NCI-H524 (cell line): ENCODE measurements at places on chromosomes 12 and 14.

- DNase-seq: no peak
Observed at GRCh38 chr12:53231671-53231920, 413 bp downstream of the RARG start.

GRCh38 chr12:101967506-101967905 is 90.1 kb downstream of the DRAM1 start:
- DNase-seq: no peak

DNA sequence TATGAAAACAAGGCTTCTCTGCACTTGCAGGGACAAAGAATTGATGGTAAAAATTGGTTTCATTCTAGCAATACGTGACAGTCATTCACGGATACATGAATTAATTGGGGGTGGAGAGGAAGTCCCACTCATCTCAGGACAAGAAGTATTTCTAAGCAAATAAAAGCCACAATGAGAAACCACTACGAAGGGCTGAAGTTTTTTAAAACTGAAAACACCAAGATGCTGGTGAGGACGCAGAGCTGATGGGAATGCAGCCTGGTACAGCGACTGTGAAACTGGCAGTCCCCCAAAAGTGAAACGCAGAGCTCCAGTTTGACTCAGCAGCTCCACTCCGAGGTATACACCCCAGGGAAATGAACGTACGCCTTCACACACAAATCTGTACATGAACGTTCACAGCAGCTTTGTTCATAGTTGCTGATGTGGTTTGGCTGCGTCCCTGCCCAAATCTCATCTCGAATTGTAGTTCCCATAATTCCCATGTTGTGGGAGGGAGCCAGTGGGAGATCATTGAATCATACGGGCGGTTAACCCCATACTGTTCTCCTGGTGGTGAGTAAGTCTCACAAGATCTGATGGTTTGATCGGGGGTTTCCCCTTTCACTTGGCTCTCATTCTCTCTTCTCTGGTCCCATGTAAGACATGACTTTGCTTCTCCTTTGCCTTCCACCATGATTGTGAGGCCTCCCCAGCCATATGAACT is 89.0 kb downstream of the SCARB1 start:
- no peak for DNase-seq

DNA sequence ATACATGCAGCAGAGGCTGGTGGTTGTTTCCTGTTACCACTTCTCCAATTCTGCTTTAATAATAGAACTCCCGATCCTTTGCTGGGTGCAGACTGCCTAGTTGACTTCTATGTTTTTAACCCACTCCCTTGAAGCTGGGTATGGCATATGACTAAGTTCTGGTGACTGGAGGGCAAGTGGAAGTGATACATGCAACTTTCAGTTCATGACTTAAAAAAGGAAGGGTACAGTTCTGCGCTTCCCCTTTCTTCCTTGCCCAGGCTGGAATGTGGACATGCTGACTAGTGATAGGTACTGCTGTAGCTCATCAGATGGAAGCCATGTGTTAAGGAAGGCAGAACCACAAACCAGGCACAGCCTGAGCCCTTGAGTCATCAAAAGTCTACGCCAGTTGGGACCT is 2.4 kb upstream of the A2M start:
- no peak for DNase-seq

DNA sequence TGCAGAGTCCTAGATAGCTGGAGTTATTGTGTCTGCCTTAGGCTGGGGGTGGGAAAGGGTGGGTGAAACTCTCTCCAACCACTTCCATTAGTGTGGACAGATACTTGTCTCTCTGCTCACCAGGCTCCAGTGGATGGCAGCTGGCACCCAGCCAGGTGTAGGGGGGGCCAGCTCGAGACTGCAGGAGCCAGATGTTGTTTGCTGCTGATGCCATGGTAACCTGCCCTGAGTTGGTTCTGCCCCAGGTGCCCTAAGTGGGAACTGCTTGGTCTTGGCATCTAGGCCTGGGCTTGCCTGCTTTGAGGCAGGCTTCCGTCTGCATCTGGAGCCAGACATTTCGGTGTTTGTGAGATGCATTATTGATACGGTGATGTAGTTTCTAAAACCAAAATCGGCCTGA is 82.2 kb downstream of the ADCK1 start:
- peak; percentile 88 for DNase-seq

- DNase-seq: no peak
Observed at GRCh38 chr14:95876761-95877538, at the start of gene TUNAR. Gene TUNAR (plus strand): TSS chr14:95876832.

- DNase-seq: peak; percentile 89
Observed at GRCh38 chr14:102196039-102196901, 56.6 kb downstream of the WDR20 start.

DNA sequence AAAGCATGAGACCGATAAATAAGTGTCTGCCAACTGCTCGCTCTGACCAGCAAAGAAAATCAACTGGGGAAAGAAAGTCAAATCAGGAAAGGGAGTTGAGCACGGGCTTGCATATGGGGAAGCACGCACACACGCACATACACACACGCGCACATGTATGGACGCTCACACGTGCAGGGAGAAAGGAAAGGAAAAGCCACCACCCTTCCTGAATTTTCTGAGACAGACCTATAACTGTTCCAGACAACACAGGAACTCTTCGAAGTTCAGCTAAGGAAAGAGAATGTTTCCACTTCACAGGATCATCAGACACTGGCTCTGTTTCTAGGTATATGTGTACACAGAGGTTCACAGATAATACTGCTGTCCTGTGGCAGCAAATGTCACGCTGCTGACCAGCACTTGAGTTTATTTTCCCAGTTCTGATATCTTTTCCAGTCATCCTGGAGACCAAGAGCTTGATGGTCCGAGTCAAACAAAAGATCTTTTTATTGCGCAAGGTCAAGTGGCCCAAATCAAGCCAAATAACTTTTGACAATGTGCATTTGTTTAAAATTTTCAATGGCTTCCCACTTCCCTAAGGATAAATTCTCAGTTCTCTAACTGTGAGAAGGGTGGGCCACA is 82.1 kb upstream of the TMCC3 start:
- DNase-seq: no peak

- DNase-seq: no peak
Observed at GRCh38 chr12:57103856-57104255, 7.3 kb downstream of the STAT6 start.

DNA sequence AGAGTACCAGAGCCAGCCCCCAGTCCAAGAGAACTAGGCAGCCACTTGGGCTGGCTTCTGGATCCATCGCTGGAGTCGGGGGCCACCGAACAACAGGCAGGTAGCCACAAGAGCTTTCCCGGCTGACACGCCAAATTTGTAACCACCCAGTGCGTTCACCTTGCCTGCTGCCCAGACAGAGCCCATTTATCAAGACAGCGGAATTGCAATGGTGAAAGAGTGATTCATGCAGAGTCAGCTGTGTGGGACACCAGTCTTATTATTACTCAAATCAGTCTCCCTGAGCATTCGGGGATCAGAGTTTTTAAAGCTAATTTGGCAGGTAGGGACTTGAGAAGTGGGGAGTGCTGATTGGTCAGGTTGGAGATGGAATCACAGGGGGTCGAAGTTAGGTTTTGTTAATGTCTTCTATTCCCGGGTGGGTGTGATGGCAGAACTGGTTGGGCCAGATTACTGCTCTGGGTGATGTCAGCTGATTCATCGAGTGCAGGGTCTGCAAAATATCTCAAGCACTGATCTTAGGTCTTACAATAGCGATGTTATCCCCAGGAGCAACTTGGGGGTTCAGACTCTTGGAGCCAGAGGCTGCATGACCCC is 64.3 kb downstream of the PDE6H start:
- DNase-seq: no peak

DNA sequence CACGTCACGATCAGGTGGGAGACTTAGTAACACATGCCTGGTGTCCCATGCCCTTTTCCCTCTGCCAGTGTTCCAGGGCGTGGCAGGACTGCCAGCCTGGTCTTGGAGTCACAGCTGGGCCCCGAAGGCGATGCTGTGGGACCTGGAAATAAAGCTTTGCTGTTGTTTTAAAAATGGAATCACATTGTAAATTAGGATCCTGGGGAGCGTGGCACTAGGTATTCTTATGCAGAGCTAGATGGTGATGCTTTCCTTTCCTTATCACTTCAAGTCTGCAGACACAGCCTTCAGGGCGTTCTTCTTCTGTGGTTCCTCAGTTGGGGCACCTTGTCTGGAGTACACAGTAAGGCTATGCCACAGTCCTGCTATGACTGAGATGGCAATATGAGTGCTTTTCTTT is 64.6 kb downstream of the BICD1 start:
- no peak for DNase-seq

GRCh38 chr12:8985213-8985754 is 4.1 kb upstream of the KLRG1 start:
- DNase-seq: no peak
